Epithelial cell of proximal tubule (primary cell): ENCODE measurements at places on chromosomes 12 and 14.
A peak's percentile ranks its signal among the peaks of the same experiment; 100 is the strongest.

GRCh38 chr12:988646-989045, 2.4 kb upstream of the ERC1 start:
- DNase-seq, result no peak

- DNase-seq, result no peak
Measured at GRCh38 chr12:69284131-69284530, 44.8 kb downstream of the CPSF6 start.

DNA sequence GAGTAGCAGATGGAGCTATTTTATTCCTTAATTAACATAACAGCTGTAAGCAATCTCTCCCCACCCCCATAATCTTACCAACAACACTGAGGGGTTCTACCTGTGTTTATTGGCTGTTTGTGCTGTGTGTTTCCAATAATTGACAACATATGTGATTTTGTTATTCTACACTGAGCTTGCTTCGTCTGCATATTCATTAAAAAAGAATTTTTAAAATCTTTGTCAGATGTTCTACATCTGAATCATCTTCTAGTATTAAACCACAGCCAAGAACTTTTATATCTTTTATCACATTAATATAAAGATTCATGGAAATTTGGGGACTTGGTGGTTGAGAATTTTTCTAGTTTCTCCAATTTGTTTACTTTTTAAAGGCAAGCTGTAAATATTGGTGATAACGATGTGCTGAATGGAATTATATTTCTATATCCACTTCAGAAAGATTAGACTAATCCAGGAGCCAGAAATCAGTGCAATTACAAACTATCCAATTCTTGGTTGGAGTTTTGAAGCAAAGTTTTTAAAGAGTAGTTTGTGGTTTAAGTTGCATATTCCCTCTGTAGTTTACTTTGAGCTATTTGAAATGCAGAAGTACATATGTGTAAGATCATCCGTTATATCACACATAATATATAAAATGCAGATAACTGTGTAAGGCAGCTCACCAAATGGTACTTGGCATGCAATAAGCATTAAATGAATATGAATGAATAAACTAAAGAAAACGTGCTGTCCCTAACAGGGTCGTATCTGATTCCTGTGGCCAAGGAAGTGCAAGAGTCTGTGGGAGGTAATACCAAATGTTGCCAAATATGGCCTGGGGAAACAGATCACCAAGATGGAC, 206.9 kb downstream of the PELI2 start:
- DNase-seq, result no peak

- DNase-seq, result no peak
Measured at GRCh38 chr14:94819531-94819930, 49.6 kb upstream of the GSC start.

GRCh38 chr12:538731-539539, 79.2 kb downstream of the B4GALNT3 start:
- peak; percentile 47 for DNase-seq

DNA sequence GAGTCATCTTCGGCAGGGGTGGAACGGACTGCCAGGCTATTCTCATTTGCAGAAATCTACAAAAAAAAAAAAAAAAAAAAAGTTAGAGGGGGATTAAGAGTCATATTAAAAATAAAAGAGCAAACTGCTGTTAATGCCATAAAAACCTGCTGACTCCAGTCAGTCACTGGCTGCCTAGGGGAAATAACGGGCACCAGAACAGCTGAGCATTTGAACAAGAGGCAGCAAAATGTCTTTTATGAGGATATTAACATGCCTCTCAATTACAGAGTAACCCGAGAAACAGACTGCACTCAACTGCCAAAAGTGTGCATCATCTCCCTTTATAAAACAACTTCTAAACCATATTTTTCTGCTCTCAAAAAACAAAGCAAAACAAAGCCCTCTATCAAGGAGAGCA, 28.7 kb upstream of the CERS5 start:
- DNase-seq, result no peak

- no peak for DNase-seq
Measured at GRCh38 chr14:99562856-99563748, 40.9 kb downstream of the CCDC85C start.

GRCh38 chr12:50647479-50647878, 116.4 kb upstream of the ATF1 start:
- DNase-seq, result peak; percentile 66

GRCh38 chr12:21471294-21471693, 30.1 kb downstream of the RECQL start:
- no peak for DNase-seq

GRCh38 chr12:100445081-100445481, 28.6 kb upstream of the NR1H4 start:
- no peak for DNase-seq
